ENCODE measurements at places on chromosomes 13 and 19.

- DNase-seq: no peak
Measured at GRCh38 chr13:39016087-39016486, 21.8 kb downstream of the PROSER1 start.

- peak; percentile 66 for DNase-seq
Measured at GRCh38 chr19:9791552-9792205, 23.1 kb upstream of the ZNF846 start.

DNA sequence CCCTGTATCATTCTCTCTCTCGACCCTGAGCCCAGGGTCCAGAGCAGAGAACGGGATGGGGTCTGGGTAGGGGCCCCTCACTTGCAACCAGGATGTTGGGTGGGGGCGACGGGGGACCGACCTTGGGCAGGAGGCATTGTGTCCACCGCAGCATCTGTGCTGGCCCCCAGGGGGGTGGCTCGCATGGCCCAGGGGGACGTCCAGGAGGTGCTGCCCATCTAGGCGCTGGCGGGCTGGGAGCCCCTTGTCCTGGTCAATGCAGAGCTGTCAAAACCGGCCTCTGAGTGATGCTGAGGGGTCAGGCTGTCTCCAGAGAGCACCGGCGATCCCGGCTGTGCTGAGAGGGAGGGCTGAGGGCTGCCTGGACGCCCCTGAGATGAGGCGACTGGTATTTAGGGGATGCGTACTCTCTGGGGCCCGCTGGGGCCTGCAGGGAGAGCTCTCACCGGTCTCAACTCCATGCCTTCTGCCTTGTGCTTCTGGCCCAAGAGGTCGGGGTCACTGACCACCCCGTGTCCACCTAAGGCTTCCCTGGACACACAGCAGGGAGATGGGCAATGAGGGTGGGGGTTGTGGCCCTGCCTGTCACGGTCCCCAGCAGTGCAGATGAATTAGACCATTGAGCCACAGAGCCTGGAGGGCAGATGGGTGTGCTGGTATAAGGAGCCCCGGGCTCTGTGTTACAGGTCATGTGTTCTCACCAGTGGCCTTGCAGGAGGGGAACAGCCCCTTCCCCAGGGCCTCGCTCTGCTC, 8.6 kb downstream of the RPS9 start:
- no peak for DNase-seq

DNA sequence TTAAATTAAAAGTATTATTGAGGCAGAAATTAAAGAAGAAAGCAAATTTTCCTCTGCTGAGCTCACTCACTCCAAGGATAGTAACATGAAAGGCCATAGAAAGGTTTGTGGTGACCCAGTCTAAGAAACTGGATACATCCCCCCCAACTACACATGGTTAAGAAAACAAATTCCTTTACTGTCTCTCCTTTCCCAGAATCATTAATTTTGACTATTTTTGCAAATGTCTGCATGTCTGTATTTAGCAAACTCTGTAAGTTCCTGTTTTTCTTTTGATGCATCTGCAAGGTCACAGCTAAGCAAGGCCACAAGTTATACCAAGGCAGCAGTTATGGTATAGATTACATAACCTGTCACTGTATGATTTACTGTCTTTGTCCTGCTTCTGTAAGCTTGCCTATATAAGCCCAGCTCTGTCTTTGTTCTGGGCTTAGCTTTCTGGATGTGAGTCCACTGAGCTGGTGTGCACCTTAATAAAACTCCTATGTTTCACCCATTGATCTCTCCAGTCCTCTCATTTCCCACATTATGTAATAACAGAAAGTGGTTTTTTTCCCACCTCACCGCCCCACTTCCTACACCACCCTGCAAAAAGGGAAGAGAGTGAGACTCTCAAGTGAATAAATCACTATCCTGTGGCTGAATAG, 8.5 kb upstream of the ZNF83 start:
- DNase-seq: no peak

DNA sequence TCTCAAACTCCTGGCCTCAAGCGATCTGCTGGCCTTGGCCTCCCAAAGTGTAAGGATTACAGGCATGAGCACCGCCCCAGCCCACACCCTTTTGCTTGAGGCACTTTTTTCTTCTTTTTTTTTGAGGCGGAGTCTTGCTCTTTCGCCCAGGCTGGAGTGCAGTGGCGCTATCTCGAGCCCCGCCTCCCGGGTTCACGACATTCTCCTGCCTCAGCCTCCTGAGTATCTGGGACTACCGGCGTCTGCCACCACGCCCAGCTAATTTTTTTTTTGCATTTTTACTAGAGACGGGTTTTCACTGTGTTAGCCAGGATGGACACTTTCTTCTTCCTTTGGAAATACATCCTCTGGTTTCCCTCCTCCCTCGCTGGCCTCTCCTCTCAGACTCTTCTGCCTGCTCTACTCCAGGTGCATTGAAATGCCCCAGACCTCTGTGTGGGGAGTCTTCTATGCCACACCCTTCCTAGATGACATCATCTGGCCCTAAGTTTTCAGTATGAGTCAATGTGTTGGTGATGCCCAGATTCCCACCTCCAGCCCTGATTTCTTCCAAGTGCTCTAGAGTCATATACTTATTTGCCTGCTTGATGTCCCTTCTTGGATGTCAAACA, 20.7 kb upstream of the TPT1 start:
- DNase-seq: no peak

DNA sequence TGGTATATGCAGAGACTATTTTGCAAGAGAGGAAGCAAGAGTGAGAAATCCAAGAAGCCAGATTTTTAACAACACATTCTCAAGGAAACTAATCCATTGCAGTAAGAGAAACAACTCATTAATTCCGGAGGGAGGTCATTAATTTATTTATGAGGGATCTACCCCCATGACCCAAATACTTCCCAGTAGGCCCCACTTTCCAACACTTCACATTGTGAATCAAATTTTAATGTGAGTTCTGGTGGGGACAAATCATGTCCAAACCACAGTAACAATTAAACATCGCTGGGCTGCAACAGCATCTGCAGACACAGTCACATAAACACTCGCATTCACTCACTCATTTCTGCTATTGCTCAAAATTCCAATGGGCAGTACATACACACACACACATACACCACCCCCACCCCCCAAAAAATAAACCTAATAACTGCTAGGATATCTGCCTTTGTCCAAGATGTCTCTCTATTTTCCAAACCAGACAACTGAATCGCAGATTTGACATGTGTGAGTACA, 1483.7 kb downstream of the PCDH9 start:
- no peak for DNase-seq

Data from HuH-7.5 (cell line).